ENCODE measurements at places on chromosomes 16 and 17.

DNA sequence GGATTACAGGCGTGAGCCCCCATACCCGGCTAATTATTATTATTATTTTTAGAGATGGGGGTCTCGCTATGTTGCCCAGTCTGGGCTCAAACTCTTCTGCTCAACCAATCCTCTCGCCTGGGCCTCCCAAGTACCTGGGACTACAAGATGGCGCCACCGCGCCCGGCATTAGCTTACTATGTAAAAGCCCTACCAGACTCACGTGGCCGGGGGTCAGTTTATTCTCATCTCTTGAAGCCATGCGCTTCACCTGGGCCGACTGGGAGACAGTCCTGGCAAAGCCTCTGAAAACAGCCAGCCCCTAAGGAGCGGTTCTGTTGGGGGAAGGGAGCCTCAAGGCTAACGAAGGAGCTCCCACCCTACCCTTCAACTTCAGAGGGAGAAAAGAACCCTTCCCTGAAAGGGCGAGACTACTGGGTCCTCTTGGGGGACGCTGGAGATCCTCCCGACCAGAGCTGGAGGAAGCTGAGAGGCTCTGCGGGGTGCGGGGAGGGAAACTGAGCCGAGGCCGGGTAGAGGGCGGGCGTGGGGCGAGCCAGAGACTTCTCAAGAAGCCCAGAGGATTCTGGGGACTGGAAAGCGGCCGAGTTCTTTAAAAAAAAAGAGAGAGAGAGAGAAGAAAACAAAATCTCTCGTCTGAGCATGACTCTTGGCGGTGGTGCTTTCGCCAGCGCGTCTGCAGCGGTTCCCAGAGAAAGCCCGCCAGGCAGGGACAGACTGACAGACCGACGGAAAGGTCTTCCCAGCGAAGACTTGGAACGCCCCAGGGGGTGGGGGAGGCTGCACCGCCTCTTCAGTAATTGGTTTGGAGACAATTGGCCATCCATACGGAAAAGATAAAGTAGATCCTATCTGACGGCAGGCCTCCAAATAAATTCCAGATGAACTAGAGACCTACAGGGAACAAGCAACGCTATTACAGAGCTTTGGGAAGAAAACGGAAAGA, 5.6 kb upstream of the TUBG2 start:
- DNase-seq, result no peak

- no peak for DNase-seq
These were observed 66.4 kb downstream of the MYH11 start for GRCh38 chr16:15790458-15790857.

GRCh38 chr16:53503270-53503923, 388 bp upstream of the AKTIP start:
- DNase-seq, result peak; percentile 100

DNA sequence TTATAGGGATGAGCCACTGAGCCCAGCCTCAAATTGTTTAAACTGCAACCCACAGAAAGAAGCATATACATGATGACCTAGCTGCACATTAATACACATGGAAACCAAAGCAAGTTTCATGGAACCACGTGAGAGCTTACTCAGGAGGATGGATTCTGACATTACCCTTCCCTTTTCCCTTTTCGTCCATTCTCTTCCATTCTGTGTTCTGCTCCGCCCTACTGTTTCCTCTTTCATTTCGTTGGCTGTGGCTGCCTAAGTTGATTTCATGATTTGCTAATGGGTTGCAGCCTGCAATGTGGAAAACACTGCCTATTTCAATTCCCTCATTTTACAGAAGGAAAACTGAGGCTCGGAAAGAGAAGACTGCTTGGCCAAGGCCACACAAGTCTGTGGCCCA, 176.5 kb downstream of the C16orf78 start:
- no peak for DNase-seq

DNA sequence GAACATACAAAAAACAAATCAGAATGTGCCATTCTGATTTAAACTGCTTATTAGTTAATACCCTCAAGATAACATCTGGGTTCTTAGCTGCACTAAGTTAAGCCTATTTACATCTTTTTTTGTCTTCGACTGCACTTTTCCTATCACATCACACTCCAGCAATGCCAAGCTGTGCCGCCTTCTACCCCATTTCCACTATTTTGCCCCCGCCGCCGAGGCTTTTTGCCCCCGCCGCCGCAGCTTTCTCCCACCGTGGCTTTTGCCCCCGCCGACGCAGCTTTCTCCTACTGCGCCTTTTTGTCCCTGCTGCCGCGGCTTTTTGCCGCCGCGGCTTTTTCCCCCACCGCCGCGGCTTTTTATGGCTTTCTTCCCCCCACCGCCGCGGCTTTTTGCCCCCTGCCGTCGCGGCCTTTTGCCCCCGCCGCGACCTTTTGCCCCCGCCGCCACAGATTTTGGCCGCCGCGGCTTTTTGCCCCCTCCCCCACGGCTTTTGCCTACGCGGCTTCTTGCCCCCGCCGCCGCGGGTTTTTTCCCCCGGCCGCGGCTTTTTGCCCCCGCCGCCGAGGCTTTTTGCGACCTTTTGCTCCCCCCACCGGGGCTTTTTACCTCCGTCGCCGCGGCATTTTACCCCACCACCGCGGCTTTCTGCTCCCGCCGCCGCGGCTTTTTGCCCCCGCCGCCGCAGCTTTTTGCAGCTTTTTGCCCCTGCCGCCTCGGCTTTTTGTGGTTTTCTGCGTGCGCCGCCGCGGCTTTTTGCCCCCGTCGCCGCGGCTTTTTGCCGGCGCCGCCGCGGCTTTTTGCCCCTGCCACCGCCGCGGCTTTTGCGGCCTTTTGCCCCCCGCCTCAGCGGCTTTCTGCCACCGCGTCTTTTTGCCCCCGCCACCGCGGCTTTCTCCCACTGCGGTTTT, 331.4 kb upstream of the WSB1 start:
- DNase-seq, result no peak

GRCh38 chr17:81331527-81332043, 36.5 kb upstream of the SLC38A10 start:
- DNase-seq, result no peak

DNA sequence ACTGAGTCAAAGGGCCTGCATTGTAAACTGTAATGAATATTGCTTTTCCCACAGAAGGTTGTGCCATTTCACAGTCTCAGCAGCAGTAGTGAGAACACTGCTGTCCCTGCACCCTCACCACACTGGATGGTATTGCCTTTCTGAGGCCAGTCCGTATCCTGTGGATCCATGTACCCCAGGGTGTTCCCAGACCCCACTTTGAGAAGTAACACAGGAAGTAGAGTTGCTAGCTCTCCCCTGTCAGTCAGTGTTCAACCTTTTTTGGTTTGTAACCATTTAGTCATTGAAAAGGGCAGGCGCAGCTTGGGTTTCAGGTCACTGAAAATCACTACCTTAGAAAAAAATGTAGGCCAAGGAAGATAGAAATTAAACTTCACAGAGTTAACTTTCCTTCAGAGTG, 37.9 kb downstream of the SLFN12L start:
- no peak for DNase-seq
